ENCODE measurements at places on chromosomes 7 and 10.

DNA sequence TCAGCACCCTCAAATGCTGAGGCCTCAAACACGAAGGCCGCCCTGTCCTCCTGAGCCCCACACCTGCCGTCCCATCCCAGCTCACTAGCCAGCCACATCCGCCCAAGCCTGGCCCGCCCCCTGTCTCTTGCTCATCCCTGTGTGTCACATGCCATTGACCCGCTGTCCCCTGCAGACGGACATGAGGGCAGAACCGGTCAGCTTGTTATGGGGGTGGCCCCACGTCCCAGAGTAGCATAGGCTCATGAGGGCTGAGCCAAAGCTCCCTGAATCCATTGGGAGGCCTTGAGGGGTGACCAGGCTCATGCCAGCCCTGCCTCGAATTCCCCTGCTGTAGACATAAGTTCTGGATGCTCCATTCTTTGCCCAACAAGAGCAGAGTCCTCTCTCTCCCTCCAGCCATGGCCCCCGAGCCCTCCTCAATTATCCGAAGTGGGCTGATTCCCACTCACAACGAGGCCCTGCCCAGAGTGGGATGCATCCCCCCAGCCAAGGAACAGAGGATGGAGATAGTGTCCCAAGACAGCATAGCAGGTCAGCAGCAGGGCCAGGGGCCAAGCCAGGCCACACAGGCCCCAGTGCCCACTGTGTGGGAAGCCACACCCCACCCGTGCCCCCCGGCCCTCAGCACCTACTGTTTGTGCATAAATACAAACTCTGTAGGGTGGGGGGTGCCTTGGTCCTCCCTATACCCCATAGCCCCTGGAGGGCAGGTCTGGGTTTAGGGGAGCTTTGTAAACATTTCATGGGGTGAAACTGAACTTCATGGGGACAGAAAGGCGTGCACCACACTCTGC, 42.1 kb downstream of the EBF3 start:
- no peak overlapping the region for H3K27ac ChIP-seq
- no peak for DNase-seq
- H3K27me3 ChIP-seq: no peaks in the 10 kb centered on the region

- H3K27ac ChIP-seq: peak overlapping the region; percentile 26
- H3K4me3 ChIP-seq: no peak overlapping the region
- peaks cover 18% of the 10 kb centered on the region for H3K4me1 ChIP-seq
- H3K36me3 ChIP-seq: no peaks in the 10 kb centered on the region
- no peaks in the 10 kb centered on the region for H3K27me3 ChIP-seq
Measured at GRCh38 chr10:110395350-110396283, 90.9 kb upstream of the SMNDC1 start.

GRCh38 chr10:70676511-70676910, 4.2 kb downstream of the ADAMTS14 start:
- H3K4me3 ChIP-seq: no peak overlapping the region
- no peaks in the 10 kb centered on the region for H3K36me3 ChIP-seq
- DNase-seq: no peak
- no peak overlapping the region for H3K27ac ChIP-seq

- H3K4me1 ChIP-seq: no peaks in the 10 kb centered on the region
- H3K27me3 ChIP-seq: peaks cover 4% of the 10 kb centered on the region
- no peaks in the 10 kb centered on the region for H3K36me3 ChIP-seq
- H3K27ac ChIP-seq: no peak overlapping the region
- no peak overlapping the region for H3K4me3 ChIP-seq
- no peak for DNase-seq
Measured at GRCh38 chr10:121058082-121058481, 206.9 kb downstream of the WDR11 start.

DNA sequence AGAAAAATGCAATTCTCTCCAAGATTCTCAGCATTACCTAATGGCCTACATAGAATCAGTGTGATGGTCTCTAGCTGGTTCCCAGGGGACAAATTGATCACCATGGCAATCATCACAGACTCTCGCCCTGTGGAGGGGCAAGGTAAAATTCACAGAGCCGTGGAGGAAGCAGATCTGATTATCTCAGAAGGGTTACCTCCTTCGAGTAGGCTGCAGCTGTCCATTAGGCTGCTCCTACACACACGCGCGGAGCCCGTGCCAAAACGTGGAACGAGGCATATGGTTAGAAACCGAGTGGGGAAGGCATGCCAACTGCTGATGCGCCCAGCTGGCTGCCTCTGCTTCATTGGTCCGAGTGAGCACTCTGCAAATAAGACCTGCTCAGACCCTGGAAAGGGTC, 52.8 kb upstream of the PTER start:
- H3K4me3 ChIP-seq: no peak overlapping the region
- H3K27me3 ChIP-seq: peaks cover 2% of the 10 kb centered on the region
- no peaks in the 10 kb centered on the region for H3K36me3 ChIP-seq
- no peak overlapping the region for H3K27ac ChIP-seq

DNA sequence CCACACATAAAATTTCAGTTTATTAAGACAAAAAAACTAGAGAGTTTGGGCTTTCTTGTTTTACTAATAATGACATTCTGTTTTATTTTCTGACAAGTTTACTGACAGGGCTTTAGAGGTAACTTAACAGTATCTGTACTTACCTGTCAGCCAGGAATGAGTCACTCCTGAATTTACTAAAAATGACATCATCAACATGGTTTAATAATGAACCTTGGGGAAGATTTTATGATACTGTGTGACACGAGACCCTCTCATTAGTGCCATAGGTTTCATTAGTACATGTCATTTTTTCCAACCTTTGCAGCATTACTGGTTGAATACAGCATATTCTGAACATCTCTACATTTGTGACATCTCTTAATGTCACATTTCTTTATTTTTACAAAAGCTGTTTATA, 131.1 kb downstream of the KCND2 start:
- no peak overlapping the region for H3K4me3 ChIP-seq
- H3K36me3 ChIP-seq: no peaks in the 10 kb centered on the region
- peaks cover 6% of the 10 kb centered on the region for H3K4me1 ChIP-seq
- DNase-seq: no peak
- H3K27me3 ChIP-seq: no peaks in the 10 kb centered on the region
- H3K27ac ChIP-seq: no peak overlapping the region

DNA sequence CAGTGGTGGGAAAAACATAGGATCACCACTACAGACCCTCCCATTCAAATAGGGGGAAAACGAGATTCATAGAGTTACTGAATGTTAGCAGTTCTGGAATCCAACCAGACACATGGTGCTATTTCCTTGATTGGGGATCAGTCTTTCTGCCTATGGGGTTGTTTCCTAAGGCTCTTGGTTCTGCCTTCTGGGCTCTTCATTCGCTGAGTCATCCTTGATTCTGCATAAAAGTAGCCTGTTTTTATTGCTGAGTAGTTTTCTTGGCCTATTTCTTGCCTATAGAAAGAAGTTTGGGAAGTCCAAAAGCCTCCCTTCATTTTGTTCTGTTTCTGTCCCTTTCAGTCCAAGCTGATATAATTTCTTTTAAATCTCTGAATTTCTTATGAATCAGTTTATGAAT, 99.3 kb upstream of the OIT3 start:
- no peak overlapping the region for H3K27ac ChIP-seq
- H3K27me3 ChIP-seq: no peaks in the 10 kb centered on the region
- H3K4me3 ChIP-seq: no peak overlapping the region
- no peak for DNase-seq
- no peaks in the 10 kb centered on the region for H3K36me3 ChIP-seq

DNA sequence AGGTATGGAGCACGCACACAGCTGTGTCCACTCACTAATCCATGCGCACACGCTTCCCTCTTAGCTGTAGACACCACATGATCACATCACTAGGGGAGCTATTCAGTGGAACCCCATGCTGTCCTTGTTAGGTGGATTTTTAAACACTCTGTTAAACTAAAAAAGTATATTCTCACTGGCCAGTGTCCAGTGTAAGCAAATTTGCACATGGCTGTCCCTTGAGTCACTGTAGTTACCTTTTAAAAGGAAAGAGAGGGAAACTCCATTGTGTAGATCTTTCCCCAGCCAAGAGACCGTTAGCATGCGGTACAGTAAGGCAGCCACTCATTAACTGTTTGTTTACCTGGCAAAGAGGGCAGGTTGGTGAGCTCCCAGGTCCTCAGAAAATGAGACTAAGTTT, 81.6 kb upstream of the INSYN2A start:
- H3K36me3 ChIP-seq: no peaks in the 10 kb centered on the region
- H3K27me3 ChIP-seq: peaks cover 7% of the 10 kb centered on the region
- H3K4me3 ChIP-seq: no peak overlapping the region
- no peak overlapping the region for H3K27ac ChIP-seq

- no peaks in the 10 kb centered on the region for H3K36me3 ChIP-seq
- H3K27ac ChIP-seq: peak overlapping the region; percentile 8
- no peaks in the 10 kb centered on the region for H3K27me3 ChIP-seq
- H3K4me3 ChIP-seq: peak overlapping the region; percentile 20
Measured at GRCh38 chr10:31136930-31137885, 105.5 kb upstream of the ZNF438 start.

GRCh38 chr10:36091007-36091406, 448.9 kb upstream of the FZD8 start:
- H3K36me3 ChIP-seq: no peaks in the 10 kb centered on the region
- H3K27me3 ChIP-seq: no peaks in the 10 kb centered on the region
- DNase-seq: no peak
- no peak overlapping the region for H3K27ac ChIP-seq
- H3K4me3 ChIP-seq: no peak overlapping the region

DNA sequence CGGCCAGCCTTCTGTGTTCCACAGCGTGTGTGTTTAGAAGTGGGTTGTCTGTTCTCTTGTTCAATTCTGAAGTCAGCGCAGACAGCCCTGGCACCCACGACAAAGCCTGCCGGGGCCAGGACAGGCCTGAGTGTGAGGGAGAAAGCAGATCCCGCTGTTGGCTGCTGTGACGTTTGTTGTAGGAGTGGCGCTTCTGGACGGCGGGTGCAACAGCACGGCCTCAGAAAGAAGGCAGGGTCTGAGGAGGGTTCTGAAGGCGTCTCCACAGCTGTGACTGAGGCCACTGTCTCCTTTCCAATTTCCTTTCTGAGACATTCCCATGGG, 76.2 kb downstream of the VIPR2 start:
- peak; percentile 14 for DNase-seq
- no peaks in the 10 kb centered on the region for H3K36me3 ChIP-seq
- peaks cover 25% of the 10 kb centered on the region for H3K4me1 ChIP-seq
- peaks cover 7% of the 10 kb centered on the region for H3K27me3 ChIP-seq
- no peak overlapping the region for H3K27ac ChIP-seq
- H3K4me3 ChIP-seq: no peak overlapping the region

DNA sequence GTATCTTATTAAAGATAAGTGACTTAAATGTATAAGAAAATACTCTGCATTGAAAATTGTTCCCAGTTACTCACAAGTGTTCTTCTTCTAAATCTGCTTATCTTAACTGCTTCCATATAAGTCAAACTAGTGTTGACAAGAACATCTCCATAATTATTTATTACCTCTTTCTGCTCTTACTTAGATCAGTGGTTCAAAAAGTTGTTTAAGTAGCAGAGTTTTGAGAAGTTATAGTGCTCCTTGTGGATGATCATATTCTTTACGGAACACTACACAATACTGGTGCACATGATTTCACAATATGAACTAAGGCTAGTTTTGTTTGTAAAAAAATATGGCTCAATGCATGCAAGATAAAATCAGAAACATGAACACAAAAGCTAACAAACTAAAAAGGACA, 168.4 kb downstream of the SEMA3D start:
- H3K36me3 ChIP-seq: no peaks in the 10 kb centered on the region
- H3K27ac ChIP-seq: no peak overlapping the region
- H3K4me3 ChIP-seq: no peak overlapping the region
- H3K4me1 ChIP-seq: no peaks in the 10 kb centered on the region

- no peaks in the 10 kb centered on the region for H3K36me3 ChIP-seq
- H3K27me3 ChIP-seq: no peaks in the 10 kb centered on the region
- no peak overlapping the region for H3K4me3 ChIP-seq
- H3K27ac ChIP-seq: no peak overlapping the region
Measured at GRCh38 chr10:88012641-88013040, 149.2 kb downstream of the PTEN start.

- DNase-seq: no peak
- no peak overlapping the region for H3K27ac ChIP-seq
- H3K27me3 ChIP-seq: no peaks in the 10 kb centered on the region
- H3K4me1 ChIP-seq: peaks cover 11% of the 10 kb centered on the region
- H3K4me3 ChIP-seq: no peak overlapping the region
- H3K36me3 ChIP-seq: peaks cover 33% of the 10 kb centered on the region
Measured at GRCh38 chr7:132789281-132789680, 213.0 kb upstream of the PLXNA4 start.

DNA sequence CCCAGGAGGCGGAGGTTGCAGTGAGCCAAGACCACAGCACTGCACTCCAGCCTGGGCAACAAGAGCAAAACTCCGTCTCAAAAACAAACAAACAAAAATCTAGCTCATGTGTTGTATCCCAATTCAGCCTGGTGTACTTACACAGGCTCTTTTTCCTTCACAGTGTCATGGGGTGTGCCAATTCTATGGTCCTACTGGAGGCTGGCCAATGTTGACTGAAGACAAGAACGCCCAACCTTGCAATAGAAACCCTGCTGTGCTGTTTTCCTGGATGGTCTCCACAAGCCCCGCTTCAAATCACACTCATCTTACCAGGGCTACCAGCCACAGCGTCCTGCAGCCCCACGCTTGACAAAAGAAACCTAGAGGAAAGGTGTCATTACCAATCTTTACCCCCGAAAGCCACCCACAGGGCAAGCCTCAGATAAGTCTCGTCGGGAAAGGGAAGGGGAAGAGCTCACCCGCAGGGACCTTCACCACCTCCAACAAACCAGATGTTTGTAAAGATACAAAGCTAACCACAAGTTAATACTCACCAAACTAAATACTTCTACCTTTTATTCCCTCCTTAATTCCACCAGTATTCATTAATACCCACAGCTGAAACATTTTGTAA, 64.8 kb downstream of the TNS3 start:
- no peaks in the 10 kb centered on the region for H3K4me1 ChIP-seq
- no peaks in the 10 kb centered on the region for H3K27me3 ChIP-seq
- H3K4me3 ChIP-seq: no peak overlapping the region
- H3K27ac ChIP-seq: no peak overlapping the region

DNA sequence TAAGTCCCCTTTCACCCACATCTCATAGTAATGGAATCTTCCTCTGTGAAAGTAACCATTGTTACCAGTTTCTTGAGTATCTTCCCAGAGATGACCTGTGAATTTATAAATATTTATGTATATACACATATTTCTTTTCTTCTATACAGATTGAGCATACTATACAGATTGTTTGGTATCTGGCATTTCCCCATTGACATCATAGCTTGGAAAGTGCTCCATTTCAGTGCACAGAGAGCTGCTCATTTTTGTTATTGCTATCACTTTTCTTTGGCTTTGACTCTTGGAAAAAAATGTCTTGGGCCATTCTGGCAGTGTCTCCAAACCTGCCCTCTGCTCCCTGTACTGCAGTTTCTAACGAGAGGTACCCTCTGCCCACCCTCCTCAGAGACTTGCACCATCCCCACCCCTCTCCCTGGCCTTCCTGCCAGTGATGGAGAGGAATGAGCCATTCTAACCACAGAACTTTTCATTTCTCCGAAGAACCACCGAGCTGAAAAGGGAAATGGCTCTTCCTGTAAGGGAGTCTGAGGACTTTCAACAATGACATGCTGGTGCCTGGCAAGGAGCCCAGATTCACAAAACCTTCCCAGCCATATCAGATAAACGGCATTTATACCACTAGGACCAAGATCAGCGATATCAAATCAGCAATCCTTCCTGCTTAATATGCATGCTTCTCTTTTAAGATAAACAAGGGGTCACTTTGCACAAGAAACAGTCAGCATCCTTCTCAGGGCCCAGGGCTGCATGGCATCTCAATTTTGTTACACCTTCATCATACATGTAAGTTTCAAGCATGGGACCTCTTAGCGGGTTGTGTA, 19.7 kb upstream of the CCSER2 start:
- H3K4me3 ChIP-seq: peak overlapping the region; percentile 42
- peaks cover 1% of the 10 kb centered on the region for H3K27me3 ChIP-seq
- peaks cover 45% of the 10 kb centered on the region for H3K4me1 ChIP-seq

GRCh38 chr7:15618275-15618674, 56.5 kb upstream of the AGMO start:
- no peaks in the 10 kb centered on the region for H3K4me1 ChIP-seq
- H3K27ac ChIP-seq: no peak overlapping the region
- no peak for DNase-seq
- no peaks in the 10 kb centered on the region for H3K27me3 ChIP-seq
- no peak overlapping the region for H3K4me3 ChIP-seq

All from activated naive CD4-positive, alpha-beta T cell treated with anti-CD3 and anti-CD28 coated beads for 36 hours (primary cell).